ENCODE measurements at places on chromosomes 4 and X.

DNA sequence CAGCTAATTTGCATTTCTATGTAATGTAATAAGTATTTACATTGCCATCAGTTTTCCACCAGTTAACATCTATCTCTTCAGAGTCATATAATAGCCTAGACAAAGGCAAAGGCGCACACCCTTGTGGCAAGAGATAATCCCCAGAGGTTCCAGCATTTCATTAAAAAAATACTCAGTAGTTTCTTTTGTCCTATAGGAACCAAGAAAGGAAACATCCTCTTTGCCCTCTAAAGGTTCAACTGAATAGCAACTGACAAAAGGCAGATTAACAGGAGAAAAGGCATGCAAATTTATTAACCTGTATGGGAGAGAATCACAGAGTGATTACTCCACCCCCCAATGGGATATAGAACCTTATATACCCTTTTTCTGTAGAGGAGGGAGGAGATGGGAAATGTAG, 48.4 kb downstream of the MAGEB17 start:
- DNase-seq, result no peak

- no peak for DNase-seq
Measured at GRCh38 chrX:109089359-109089758, 353.0 kb upstream of the IRS4 start.

- DNase-seq, result no peak
Measured at GRCh38 chr4:151459375-151459774, 50.4 kb downstream of the FHIP1A start.

GRCh38 chr4:152678841-152679240, 956 bp downstream of the TMEM154 start:
- no peak for DNase-seq

DNA sequence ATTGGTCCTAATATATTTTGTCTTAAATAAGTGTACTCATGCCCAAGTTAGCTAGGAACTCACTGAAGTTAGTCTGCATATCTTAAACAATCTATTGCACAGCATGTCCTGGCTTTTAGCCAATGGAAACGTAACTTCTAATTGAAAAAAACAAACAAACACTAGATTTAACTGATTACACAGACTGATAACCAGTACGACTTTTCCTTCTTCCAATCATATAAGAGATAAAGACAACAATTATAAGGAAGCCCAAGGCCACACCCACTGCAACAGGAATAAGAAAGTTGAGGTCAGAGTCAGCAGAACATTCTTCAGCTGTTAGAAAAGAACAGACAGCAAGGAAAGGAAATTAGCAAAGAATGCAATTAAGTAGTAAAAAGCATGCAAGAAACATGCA, 40.8 kb downstream of the LAMP2 start:
- no peak for DNase-seq

- no peak for DNase-seq
Measured at GRCh38 chr4:2159931-2160330, 82.0 kb downstream of the HAUS3 start.

- no peak for DNase-seq
Measured at GRCh38 chr4:8084712-8085490, 73.7 kb downstream of the ABLIM2 start.

GRCh38 chr4:68324519-68325262, 25.2 kb downstream of the YTHDC1 start:
- DNase-seq, result no peak

DNA sequence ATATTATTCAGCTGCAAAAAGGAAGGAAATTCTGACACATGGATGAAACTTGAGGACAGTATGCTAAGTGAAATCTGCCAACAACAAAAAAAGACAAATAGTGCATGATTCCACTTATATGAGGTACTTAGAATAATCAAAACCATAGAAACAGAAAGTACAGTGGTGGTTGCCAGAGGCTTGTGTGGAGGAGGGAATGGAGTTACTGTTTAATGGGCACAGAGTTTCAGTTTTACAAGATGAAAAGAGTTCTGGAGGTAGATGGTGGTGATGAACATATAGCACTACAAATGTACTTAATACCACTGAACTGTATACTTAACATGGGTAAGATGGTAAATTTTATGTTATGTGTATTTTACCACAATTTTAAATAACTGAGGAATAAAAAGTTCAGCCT, 212.0 kb upstream of the KLF3 start:
- DNase-seq, result no peak

DNA sequence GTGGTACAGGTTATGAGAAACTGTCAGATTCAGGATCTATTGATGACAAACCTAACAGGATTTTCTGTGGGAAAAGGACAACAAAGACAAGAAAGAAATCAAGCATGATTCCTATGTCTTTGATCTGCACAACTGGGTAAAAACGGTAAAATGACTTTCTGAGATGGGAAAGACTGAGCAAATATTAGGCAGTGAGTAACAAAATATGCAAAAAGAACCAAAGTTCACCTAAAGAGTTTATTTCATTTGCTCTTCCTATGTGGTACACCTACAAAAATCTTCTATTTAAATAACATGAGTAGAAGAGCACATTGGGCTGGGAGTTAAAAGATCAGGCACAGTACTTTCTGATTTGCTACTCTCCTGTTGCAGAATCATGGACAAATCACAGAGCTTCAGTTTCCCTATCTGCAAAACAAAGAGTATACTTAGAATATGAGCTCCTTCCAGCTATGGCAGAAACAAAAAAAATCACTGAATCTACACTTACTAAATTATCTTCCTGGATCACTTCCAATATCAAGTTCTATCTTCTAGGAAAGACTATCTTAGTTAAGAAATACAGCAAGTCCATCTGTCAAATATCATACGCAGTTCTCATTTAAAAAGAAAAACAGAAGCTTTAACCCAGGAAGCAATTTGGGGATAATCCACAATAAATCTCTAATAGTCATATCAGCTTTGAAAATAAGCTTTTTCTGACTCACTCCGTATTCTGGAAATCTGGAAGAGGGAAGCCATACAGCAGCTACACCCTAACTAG, 37.4 kb downstream of the NFXL1 start:
- no peak for DNase-seq

GRCh38 chr4:80302616-80303223, 32.8 kb upstream of the CFAP299 start:
- DNase-seq, result no peak

DNA sequence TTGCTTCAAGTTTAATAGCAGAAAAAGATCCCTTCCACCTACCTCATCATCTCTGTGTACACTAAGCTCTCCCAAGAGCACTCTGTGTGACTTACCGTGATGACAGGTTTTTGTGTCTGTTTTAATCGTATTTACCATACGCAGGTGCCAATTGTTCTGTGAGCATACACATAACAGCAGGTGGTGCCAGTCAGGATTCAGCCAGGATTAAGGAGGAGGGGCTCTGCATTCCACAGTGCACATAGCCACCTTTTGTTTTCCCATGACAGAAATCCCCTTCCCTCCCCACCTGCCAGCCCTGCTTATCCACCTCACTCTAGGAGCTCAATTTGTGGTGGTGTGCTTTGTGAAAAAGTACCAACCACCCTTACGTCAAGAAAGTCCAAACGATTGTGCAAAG, 14.8 kb downstream of the ANK2 start:
- DNase-seq, result no peak

GRCh38 chrX:139200793-139201192, 329.7 kb upstream of the F9 start:
- DNase-seq, result no peak

DNA sequence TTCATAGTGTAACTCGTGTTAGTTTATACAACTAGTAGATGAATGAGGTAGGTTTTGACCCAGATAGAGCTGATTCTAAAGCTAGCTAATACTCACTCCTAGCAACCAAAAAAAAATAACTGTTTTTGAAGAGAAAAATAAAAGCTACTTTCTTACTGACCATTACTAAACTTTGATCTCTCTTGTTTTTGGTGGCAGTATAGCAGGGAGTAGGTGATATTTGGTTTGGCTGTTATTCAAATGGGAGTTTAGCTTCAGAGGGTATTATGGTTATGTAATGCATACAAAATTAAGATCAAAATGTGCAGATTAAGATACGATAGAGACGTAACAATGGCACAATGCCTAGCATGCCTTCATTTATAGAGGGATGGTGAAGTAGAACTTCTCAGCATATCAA, 1104.5 kb downstream of the PCDH19 start:
- no peak for DNase-seq

DNA sequence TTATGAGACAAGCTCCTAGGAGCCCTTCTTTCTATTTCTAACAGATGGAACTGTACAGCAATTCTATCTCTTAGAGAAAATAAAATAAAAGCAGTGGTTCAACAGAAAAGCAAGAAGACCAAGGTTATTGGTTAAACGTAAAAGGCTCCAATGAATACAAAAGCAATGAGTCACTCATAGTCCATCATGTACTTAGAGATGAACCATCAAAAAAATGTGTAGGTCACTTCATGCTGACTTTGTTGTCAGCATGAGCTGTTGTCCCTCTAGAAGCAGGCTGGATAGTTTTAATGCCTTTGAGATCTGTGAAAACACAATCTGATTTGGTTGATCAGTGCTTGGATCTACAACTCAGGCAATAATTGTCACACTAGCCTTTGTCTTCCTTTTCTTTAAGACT, 378.6 kb upstream of the ANXA10 start:
- DNase-seq, result no peak

DNA sequence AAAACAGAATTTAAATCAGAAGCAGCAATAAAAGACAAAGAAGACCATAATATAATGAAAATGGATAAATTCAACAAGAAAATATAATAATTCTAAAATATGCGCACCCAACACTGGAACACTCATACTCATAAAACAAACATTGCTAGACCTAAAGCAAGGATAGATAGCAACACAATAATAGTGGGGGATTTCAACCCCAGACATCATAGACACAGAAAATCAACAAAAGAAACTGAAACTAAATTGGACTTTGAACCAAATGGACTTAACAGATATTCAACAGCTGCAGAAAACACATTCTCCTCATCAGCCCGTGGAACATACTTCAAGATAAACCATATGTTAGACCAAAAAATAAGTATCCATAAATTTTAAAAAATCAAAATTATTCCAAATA, 1552.6 kb downstream of the C4orf33 start:
- DNase-seq, result no peak

- no peak for DNase-seq
Measured at GRCh38 chrX:3994315-3994714, 280.9 kb upstream of the PRKX start.

DNA sequence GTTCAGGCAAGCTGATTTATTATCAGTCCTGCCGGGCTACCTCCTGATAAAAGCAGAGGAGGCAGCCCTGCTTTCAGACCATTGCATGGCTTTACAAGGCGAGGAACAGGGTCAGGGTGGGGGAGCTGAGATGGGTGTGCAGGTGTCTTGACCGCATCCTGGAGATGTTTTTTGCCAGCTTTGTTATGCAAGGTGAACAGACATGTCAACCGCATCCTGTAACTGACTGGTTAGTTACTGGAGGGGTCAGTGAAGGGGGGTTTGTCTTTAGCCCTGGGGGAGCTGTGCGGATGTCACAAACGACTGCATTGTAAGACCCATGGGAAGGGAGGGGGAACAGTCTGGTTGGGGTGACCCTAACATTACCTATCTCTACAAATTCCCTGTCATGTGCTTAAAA, 10.0 kb downstream of the ADAM29 start:
- DNase-seq, result no peak

GRCh38 chr4:124432500-124432899, 280.0 kb downstream of the ANKRD50 start:
- DNase-seq, result no peak

- no peak for DNase-seq
Measured at GRCh38 chrX:50581405-50581804, 110.8 kb upstream of the DGKK start.

- DNase-seq, result no peak
Measured at GRCh38 chr4:5884796-5885195, 8.1 kb downstream of the CRMP1 start.

DNA sequence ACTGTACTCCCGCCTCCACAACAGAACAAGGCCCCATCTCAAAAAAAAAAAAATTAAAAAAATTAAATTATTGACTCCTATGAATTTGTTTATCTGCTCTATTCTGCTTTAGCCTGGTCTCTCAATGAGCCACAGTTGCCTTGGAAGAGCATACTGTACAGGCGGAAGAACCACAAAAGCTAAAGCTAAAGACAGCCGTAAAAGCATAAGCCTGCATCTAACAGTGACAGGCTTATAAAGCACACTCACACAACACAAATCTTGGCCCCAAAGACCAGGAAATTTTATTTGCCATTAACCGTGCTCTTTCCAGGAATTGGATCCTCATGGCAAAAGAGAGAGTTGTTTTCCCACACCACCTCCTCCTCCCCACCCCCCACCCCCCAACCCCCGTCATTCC, 53.5 kb upstream of the KLF3 start:
- DNase-seq, result no peak

GRCh38 chr4:94519925-94520789, 68.4 kb downstream of the PDLIM5 start:
- no peak for DNase-seq

- DNase-seq, result no peak
Measured at GRCh38 chrX:32395878-32396277, 815.5 kb downstream of the DMD start.

GRCh38 chrX:34275699-34276098, 143.6 kb upstream of the FAM47A start:
- no peak for DNase-seq

DNA sequence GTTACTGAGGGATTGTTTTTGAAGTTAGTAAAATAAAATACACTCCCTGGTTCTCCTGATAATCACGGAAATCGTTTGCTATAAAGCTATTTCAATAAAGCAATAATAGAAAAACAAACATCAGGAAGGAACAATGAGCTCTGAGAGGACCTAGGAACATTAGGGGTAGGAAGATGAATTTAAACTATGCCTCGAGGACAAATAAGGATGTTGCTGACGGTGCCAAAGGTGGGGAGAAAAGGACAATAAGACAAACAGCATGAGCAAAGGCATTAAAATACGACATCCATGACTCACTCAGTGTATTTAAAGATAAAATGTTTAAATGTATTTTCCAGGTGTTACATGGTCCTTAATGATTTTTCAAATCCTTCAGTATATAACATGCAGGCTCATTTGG, 110.3 kb downstream of the MTNR1A start:
- DNase-seq, result no peak

- DNase-seq, result no peak
Measured at GRCh38 chr4:68591204-68591603, 15.1 kb upstream of the UGT2B17 start.

- DNase-seq, result no peak
Measured at GRCh38 chr4:151921386-151921785, 160.6 kb upstream of the GATB start.

DNA sequence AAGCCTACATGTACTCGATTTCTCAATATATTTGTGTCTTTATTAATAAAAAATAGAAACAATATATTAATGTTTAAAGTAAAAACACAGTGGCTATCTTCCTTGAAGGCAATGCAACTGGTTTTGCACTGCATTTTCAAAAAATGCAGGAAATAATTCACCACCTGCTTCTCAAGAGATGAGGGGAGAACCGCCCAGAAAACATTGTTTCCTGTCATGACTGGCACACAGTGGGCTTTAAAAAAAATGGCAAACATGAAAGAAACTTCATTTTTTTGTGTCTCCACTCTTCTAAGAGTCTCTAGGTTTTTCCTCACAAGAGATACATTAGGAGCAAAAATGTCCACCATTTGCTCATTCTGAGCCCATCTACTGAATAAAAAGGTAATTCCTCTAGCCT, 50.8 kb upstream of the C4orf50 start:
- DNase-seq, result no peak
